CD4-positive, alpha-beta T cell treated with Interleukin-2 at 100 ng/mL for 4 hours (primary cell): ENCODE measurements at places on chromosomes 3 and 15.

DNA sequence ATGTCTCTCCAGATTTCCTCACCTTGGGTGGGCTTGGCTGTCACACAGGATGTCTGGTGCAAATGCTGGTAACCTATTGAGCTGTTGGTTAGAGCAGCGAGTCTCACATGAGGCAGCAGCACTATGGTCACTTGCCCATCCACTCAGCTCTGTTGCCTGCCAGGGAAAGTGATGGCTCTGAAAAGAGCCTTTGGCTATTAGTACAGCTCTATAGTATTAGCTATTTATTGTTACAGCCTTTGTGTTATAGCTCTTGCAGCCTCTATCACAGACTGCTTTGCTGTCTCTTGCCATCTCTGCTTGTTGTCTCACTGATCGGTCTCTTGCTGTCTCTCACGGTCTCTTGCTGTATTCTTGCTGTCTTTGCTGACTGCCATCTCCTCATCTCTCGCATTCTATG lies 114.3 kb downstream of the MFSD1 start:
- no peak for DNase-seq

- DNase-seq = no peak
Observed at GRCh38 chr3:156417559-156418132, 137.3 kb downstream of the SSR3 start.

- no peak for DNase-seq
Observed at GRCh38 chr3:105503191-105503593, 136.5 kb downstream of the ALCAM start.

DNA sequence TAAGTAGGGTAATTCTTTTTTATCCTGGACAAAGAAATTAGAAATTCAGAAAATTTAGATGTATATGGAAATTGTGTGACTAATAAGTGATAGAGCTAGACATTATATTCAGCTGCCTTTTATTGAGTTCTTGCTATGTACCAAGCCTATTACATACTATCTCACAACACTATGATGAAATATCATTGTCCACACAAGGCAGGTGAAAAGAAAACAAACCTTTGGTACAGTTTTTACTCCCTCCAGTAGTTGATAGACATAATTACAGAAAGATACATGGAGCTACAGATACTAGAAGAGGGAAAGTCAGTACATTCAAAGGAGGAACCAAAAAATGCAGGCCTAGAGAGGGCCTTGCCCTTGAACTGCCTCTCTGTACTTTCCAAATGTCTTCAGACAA lies 4.8 kb downstream of the IQCH start:
- no peak for DNase-seq

DNA sequence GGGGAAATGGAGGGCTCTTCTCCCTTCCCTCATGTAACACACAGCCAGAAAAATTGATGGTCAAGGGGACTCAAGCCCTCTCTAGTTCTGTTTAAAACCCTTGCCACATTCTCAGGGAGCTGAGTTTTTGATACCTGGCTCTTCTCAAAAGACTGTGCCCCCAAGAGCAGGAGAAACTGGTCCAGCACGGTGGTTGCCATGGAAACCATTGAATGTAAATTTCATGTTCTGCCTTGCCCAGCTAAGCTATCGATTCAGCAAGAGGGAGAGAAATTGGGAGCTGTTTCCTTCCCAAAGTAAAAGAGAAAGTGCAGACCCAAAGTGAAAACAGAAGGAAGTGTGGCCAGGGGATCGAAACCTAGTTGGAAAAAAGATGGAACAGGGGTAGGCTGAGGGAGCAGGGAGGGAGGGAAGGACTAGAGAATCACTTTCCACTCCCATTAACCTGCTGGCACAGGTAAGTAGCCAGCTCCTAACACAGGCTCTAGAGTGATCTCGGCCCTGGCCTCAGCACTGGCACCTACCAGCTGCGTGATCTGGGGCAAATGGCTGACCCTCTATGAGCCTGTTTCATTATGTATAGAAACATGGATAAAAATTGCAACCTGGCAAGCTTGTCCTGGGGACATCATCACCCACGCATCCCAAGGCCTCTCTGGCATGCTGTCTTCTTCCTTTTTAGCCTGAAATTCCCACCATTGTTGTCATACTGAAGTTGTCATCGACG lies 140.9 kb downstream of the TPRA1 start:
- no peak for DNase-seq

DNA sequence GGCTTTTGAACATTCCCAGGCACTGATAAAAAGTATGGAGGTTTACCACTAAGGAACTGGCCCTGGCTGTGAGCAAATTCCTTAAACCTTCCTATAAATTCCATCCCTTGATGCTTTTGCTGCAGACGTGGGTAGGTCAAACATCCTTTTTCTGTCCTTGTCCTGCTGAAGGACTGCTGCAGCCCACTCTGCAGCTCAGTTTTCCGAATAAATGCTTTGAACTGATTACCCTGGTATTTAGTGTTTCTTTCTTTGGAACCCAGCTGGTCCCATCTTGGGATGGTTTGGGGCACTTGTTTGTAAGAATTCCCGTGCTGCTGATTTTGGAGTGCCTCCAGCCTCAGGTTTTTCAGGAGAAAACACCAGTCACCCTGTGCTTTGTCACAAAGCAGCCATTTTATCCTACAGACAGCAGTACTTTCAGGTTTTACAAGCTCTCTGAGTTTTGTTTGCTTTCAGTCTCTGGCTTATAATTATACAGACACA lies 815.9 kb downstream of the VGLL3 start:
- DNase-seq = no peak

DNA sequence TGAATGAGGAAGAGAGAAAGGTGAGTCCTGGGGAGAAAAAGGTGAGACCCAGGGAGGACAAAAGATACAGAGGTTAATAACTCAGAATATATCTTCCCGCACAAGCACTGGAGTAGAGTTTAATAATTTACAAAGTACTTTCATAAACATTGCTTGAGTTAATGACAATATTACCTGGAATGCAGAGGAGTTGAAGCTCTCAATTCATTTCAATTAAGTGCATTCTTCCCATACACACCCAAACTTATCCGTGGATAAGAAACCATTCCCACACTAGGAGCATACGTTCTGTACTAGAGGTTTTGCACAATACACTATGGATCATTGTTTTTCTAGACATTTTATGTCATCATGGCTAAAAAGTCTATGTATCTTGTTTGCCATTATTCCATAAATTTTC lies 23.3 kb upstream of the KNG1 start:
- DNase-seq = no peak

- no peak for DNase-seq
Observed at GRCh38 chr3:55876560-55876959, 389.5 kb upstream of the WNT5A start.

DNA sequence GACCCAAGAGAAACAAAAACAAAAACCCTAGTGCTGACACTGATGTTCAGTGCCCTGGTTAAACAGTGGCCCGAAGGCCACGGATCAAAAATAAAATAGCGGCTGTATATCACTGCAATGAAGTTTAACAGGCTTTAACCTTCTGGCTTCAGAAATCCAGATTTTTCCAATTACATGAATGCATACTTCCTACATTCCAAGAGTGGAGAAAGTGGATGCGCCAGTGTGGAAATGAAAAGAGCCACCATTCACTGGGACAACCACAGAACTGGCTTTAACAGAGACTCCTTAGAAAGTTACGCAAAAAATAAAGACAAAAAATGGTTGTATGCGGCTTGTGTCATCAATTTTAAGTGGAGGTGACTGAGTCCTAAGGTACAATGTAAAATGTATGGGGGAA lies 522.2 kb downstream of the FHIT start:
- DNase-seq = no peak

DNA sequence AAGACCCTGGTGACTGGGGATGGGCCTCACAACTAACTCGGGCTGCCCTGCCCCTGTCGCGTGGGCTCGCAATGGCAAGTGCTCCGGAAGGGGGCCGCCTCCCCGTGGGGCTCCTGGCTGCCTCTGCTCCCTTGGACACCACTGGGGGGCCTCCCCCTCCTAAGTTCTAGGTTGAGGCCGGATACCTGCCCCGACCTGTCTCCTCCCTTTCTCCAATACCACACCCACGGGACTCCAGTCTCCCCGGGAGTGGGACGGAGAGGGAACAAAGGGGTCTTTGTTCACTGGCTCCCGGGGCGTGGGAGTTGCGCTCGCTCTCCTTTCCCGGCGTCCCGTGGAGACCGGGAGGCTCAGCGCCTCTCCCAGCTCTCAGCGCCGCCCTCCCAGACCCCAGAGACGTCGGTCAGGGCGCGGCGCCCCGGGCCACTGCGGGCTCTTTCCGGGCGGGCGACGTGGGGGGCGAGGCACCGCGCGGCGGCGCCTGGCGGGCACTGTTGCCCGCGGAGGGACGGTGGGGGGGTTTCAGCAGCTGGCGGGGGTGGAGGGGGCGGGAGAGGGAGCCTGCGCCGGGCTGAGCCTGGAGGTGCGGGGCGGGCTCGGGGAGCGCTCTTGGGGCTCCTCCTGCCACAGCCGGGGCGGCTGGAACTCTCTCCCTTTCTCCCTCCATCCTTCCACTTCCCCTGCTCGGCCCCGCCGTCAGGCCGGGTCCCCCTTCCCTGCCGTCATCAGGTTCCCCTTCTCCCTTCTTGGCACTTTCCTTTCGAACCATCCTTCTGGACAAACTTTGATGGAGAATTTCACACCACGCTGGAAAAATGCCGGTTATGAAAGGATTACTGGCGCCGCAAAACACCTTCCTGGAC lies at the start of gene KCNH8:
Gene KCNH8, plus strand, starts transcription at position 606 of the 863 bp plus-strand sequence. Its CDS starts 210 bp downstream, at position 816.
- DNase-seq = no peak

DNA sequence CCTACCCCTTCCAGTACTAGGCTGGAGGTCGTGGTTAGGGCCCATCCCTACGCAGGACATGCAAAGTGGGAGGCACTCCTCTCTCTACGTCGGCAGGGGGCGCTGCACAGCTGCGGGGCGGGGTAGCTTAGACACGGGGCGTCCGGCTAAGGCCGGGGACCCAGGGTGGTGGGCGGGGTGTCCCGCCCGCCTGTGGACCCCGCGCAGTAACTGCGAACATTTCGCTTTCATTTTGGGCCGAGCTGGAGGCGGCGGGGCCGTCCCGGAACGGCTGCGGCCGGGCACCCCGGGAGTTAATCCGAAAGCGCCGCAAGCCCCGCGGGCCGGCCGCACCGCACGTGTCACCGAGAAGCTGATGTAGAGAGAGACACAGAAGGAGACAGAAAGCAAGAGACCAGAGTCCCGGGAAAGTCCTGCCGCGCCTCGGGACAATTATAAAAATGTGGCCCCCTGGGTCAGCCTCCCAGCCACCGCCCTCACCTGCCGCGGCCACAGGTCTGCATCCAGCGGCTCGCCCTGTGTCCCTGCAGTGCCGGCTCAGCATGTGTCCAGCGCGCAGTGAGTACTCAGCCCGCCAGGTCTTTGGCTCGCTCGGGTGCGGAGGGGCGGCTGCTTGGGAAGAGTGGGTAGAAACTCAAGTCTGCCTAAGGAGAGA lies at the start of gene IL12A:
Gene IL12A, plus strand, starts transcription at position 219 of the 655 bp plus-strand sequence.
- peak; percentile 84 for DNase-seq

DNA sequence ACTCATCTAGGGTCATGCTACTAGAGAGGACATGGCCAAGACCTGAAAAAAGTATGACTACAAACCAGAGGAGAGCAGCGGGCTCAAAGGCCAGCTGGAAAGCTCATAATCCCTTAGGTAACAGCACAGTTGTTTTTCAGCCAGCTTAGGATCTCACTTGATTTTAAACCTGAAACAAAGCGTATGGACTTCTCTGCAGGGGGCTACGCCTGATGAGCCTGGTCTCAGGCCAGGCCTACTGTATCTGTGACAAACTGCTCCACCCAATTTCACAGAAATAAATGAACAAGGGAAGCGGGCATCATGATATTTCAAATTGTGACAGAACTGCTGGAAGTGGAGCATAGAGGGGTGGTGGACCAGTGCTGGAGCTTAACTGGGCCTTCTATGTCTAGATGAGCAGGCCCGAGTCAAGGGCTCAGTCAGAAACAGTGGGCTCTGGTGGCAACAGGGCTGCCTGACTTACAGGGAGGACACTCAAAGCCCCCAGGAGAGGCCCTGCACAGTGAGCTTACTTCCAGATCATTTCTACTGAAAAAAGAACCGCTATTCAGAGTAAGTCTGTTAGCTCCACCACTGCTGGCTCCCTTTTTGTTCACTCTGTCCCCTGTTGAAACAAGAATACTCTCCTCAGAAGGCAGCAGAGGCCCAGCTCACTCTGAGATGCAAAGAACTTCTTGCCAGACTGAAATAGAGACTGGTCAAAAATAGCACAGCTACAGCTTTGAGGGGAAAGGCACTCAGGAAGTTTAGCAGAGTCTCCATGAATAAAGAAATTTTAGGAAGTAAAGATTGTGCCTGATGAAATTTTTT lies 47.0 kb downstream of the LRIG1 start:
- DNase-seq = no peak

DNA sequence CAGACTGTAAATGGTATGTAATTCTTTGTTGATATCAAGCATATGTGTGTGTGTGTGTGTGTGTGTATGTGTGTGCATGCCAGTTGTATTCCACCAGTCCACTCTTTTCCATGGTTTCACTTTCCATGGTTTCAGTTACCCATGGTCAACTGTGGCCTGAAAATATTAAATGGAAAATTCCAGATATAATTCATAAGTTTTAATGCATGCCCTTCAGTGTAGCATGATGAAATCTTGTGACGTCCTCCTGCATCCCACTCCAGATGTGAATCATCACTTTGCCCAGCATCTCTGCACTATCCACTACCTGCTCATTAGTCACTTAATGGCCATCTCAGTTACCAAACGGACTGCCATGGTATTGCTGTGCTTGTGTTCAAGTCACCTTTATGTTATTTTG lies 215.9 kb downstream of the GBE1 start:
- no peak for DNase-seq

DNA sequence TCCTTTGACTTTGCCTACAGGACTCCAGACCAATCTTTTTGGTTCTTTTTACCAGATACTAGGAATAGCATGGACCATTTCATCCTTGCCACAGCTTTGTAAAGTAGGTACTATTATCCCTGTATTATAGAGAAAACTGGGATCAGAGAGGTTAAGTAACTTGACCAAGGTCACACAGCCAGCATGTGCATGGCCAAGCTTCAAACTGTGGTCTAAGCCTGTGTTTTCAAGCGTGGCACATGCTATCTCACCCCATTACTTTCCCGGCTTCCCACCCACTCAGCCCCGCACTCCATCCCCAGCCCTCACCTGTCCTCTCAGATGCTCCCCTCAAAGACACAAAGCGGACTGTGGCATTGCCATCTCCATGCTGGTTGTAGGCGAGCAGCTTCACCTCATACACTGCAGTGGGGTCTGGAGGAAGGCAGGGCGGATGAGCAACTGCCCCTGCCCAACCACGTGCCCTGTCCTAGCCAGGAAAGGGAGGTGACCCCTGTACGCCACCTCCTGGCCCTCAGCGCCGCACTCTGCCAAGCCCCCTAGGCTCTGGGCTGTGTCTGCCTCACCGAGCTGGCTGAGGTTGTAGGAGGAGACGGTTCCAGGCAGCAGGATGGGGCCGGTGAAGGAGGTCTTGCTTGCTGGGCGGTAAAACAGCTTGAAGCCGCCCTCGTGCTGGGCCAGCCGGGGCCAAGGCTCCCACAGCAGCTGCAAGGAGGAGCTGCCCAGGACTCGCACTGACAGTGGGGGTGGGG lies 25.7 kb downstream of the RNU5B-1 start:
- DNase-seq = no peak

DNA sequence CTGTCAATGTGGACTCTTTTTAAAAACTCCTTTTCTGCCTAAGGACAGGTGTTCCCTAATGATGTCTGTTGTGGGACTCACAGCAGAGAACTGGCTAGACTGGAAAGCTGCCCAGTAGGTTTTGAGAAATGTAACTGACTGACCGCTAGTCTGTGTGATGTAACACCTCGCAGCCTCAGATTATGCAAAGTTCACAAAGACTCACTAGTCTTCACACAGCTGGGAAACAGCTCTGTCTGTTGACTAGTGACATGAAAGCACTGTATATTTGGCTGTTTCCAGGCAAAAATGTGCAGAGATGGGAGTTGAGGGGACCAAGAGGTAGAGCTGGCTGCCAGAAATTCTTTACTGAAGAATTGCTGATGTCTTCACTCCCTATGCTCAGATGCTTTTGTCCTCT lies 10.3 kb downstream of the PDZRN3 start:
- no peak for DNase-seq

GRCh38 chr15:67097930-67098740 lies 32.7 kb downstream of the SMAD3 start:
- peak; percentile 49 for DNase-seq
